RWPE1 (cell line): ENCODE measurements at places on chromosomes 1 and 21.

DNA sequence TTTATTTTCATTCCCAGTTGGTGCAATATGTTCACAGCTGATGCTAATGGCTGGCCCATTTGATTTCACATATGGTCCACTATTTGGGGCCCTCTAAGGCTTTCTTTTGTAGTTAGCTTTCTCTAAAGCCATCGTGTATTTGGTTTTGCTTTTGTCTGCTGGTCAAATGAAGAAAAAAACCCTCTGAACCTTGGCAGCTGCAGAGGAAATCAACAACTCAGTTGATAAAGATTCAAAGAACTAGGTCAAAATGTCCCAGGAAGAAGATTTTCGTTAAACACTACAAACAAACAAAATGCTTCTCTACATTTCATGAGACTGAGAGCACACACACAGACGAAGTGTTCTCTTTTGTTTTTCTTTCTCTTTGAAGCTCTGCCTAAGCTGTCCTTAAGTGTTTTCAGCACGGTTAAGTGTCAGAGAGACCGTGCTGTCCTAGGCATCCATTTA lies 655.0 kb downstream of the RWDD3 start:
- no peak for DNase-seq

DNA sequence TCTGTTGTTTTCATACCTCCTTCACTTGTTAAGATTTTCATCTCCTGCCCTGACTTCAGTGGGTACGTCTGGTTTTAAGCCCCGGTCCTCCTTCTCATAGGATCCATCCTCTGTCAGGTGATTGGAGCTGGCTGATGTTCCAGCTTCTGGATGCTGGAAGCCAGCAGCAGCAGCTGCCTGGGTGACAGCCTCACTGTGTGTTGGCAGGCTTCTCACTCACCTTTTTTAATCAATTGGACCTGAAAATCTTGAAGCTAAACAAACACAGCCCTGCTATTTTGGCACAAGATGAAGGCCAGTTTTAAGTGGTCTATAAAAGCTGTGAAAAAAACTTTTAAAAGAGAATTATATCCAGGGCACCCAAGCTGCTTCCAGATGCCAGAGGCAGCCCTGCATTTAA lies 181.0 kb downstream of the DISC1 start:
- DNase-seq, result no peak

GRCh38 chr1:54950369-54951163 lies 29.9 kb upstream of the TMEM61 start:
- DNase-seq, result peak; percentile 80

GRCh38 chr1:31664528-31664927 lies 19.9 kb upstream of the PEF1 start:
- DNase-seq, result no peak

- no peak for DNase-seq
Observed at GRCh38 chr1:43864111-43865045, 69.2 kb upstream of the ARTN start.
